ENCODE measurements at places on chromosomes 11 and 22.

DNA sequence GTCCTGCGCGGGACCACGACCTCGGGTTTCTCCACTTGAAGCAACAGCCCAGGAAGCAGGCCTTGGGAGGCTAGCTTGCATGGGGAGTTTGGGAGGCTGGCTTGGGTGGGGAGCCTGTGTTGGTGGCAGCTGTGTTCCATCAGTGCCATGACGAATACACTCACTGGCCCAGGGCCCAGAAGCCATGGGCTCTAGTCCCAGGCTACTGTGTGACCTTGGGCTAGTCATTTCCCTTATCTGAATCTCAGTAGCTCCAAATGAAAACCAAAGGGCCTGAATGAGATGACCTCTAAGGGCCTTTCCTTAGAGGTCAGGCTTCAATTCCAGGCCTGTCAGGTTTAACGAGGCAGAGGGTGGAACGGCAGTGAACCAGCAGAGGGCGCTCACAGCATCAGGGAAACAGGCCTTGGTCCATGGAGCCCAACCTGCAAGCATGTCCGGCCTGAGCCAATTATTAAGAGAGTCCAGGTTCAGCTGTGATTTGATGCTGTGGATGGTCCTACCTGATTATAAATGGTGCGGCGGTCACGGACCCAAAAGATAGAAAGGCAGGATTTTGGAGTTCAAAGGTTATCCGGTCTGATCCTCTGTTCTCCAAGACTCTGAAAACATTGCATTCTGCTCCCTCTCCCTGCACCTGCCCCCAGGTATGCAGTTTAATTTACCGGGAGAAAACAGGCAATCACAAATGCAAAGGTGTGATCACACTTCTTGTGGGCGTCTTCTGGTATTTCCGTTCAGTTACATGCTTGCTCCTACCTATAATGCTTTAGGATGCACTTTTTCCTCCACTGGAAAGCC, 15.9 kb downstream of the PTPN5 start:
- peak; percentile 76 for DNase-seq

- no peak for DNase-seq
Measured at GRCh38 chr11:27524155-27524554, 17.6 kb upstream of the LIN7C start.

- no peak for DNase-seq
Measured at GRCh38 chr11:11821899-11822298, 19.9 kb upstream of the USP47 start.

- DNase-seq, result no peak
Measured at GRCh38 chr22:27720860-27721259, 80.7 kb downstream of the MN1 start.

DNA sequence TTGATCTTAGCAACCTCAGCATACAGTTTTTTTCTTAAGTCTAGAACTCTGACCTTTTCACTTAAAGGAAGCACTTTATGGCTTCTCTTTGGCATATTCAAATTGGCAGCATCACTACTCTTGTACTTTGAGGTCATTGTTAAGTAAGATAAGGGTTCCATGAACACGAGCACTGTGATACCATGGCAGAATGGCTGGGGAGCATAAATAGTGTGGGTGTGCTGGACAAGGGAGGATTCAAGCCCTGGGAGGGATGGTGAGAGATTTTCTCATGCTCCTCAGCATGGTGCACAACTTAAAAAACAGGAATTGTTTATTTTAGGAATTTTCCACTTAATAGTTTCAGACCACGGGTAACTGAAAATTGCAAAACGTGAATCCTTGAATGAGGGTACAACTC, 111.4 kb downstream of the ATXN10 start:
- DNase-seq, result no peak

DNA sequence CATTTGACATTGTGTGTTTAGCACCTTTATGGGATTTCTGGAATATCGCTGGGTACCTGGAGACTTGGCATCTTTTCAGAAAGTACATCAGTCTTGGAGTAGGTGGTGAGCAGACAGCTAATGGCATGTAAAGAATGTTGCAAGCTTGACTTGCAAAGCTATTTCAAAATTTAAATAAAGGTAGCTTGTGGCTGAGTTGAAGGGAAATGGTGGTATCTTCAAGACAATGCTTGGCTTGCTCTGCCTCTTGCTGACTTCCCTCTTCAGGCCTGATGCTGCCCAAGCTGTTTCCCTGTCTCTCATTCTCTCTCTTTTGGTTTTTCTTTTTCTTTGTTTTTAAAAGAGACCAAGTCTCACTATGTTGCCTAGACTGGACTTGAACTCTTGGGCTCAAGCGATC, 13.2 kb downstream of the ZNRF3 start:
- no peak for DNase-seq

DNA sequence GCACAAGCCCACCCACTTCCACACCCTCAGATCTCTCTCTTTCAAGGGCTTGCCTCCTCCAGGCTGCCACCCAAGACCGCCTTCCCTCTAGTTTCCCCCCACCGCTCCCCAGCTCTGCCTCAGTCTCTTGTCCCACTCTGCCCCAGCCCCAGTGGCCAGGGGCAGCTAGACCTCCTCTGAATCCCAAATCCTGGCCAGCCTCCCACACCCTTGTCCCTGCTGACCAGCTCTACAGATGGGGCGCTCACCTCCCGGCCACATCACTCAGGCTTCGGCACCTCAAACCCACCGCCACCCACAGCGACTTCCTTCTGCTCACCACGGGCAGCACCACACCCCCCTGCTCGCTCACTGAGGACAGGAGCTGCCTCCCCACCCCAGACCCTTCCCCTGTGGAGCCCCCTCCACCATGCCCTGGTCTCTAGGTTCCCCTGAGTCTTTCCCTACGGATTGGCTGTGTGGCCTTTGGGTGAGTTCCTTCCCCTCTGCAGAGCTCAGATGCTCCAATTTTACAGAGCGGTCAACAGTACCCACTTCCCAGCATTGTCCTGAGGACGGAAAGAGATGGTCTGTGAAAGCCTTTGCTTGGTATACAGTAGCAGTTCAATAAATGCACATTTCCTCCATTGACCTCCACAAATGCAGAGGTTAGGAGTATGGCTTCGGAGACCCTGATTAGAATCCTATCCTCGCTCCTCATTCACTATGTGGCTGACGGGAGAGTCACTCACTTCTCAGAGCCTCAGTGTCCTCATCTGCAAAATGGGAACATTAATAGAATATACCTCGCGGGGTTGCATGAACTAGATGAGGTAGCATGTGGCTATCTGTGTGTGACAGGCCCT, 11.5 kb upstream of the SPI1 start:
- DNase-seq, result no peak

- DNase-seq, result no peak
Measured at GRCh38 chr11:103659206-103659618, 377.2 kb upstream of the DDI1 start.

DNA sequence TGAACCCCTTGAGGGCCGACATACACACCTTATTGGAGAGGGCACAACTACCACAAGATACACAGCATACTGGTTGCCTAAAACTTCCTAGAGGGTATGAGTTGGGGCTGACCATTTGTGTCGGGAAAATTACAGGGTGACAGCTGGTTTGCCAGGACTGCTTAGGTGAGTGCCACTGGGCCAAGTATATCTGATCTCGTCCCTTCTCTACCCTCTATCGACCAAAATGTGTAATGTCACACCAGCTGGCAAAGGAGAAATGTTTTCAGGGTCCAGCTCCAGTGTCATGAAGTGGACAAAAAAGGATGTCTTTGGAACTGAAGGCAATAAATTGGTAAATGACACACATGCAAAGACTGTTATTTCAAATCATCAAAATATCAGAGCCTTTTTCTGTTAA, 126.1 kb downstream of the PGR start:
- DNase-seq, result no peak

DNA sequence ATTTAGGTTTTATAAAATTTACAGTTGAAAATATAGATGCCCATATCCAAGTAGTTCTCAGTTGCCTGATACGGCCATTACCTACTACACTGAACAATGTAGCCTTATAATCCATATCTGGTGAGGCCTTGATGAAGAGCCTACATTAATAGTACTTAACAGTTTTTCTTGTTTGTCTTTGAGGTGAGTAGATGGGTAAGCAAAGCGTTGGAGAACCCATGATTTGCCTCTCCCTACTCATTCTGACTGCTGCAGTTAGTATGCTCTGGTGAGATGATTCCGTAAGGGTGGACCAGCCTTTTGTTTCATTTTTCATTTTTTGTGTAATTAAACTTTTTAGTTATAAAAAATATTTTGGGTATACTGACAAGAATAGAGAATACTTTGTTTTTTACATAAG, 11.4 kb downstream of the PAAF1 start:
- no peak for DNase-seq

DNA sequence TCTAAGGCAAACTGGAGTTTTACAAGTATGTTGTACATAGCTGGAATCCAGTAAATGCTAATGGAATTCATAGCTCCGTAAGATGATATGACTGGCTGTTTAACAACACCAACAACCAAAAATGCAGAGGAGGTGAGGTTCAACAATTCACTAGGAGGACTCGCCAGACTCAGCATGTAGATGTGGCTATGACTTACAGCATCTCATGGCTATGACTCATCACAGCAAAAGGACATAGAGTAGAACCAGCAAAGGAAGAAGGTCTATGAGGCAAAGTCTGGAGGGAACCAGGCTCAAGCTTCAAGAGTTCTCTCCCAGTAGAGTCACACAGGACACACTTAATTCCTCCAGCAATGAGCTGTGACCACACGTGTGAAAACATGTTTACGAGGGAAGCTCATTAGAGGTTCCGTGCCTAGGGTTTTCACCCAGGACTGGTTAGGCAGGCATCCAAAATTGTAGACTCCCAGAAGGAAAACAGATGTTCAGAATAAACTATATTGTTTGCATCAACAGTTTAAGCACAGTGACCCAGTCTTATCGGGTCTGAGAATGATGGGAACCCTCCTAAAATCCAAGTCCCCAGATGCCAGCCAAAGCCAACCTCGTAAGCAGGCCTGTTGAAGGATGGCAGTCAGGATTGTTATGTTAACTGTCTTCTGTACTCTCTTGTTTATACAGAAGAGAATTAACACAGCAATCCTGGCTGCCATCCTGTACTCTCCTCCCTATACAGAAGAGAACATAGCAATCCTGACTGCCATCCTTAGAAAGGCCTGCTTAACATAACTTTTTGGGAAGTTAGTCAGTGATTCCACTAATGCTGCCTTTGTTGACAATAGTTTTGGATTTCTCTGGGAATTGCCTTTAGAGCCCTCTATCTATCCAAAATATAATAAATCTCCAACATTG, 116.6 kb downstream of the LARGE1 start:
- DNase-seq, result no peak

DNA sequence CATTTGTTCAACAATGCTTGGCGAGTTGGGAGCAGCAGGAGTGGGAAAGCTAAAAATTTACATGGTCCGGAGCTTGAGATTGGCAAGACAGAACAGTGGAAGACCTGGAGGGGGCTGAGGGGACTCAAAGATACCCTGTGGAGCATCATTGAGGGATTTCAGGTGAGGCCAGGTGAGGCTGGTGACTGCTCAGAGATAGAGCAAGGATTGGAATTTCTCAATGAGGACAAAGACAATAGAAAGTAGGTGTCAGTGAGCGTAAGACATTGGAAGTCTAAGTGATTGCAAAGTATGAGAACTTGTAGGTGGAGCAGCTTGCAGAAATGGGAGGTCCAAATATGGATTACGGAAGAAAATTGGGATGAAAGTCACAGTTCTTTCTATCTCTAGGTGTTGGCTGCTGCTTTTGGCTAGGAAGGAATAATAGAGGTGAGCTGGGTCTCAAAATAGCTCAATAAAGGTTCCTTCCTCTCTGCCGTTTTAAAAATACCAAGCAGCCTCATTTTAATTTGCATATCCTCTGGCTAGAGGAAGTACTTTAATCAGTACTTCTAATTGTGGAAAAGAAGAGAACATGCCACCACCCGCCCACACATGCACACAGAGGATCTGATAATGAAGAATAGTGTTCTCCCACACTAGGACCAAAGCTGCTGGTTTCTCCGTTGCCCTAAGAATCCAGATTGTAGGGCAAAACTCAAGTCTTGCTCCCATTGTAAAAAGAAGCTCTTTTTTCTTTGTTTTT, 41.8 kb upstream of the SORL1-AS1 start:
- no peak for DNase-seq

- no peak for DNase-seq
Measured at GRCh38 chr11:90434858-90435257, 212.0 kb upstream of the CHORDC1 start.

DNA sequence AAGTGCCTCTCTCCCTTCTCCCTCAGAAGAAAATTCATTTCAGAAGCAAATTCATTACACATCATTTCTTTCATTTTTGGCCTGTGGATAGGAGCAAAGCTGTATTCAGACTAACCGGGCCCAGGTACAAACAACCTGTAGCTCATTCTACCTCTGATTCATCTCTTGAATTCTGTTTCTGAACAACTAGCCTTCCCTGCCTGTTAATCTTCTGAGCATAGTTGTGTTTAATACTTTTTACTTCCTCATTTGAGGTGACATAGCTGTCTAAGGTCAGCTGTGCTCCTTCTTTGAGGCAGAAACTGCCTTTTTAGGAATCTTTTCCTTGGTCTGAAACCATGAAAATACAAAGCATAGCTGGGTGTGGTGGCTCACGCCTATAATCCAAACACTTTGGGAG, 12.6 kb upstream of the IL18BP start:
- no peak for DNase-seq

DNA sequence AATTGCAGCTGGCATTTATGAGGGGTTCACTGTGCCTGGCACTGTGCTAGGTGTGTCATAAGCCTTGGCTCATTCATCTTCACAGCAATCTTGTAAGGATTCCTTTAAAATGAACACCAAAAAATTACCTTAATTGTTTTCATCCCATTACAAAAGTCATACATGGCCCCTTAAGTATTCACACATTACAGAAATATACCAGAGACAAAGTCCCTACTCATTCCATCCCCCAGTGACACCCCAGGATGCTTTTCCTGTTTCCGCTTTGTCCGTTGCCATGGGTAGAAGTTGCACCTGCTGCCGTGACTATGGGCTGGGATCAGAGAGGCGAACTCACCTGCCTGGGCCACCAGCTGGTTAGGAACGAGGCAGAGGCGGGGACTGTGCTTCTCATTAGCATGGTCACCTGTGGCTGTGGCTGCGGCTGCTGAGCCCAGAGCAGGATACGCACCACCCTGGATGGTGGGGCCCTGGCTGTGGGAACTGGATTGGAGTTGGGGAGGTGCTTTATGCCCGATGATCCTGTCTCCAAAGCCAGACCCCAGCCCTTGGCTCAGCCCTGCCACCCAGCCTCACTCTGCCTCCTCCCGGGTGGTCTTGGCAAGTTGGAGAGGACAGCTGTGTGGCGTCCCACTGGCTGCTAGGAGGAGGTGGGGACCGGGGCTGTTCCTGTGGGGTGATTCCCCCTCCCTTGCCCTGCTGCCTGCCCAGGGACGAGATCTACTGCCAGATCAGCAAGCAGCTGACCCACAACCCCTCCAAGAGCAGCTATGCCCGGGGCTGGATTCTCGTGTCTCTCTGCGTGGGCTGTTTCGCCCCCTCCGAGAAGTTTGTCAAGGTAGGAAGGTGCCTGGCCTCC, 60.8 kb downstream of the MYO7A start:
- DNase-seq, result peak; percentile 54

- DNase-seq, result no peak
Measured at GRCh38 chr11:61018059-61018458, 46.6 kb downstream of the CD6 start.

DNA sequence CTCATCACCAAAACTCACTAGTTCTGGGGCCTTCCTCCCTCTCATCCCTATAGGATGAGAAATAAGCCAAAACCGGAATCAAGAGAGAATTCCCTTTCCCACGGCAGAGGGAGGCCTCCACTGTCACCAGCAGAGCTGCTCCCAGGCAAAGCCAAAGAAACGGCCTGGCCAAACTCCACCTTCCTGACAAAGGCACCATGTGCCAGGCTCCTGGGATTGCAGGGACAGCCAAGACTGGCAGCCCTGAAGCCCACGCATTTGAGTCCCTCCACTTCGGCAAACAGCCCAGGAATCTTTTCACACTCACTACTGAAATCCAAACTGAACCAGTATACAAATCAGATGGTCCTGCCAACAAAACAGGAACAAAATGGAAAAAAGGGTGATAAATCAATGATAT, 6.1 kb downstream of the SMCO4 start:
- no peak for DNase-seq
